Activated T-helper 2 cell treated with anti-CD3 and anti-CD28 coated beads, Interferon-gamma antibody, Interleukin-2, Interleukin-4, amounts not matched to agents 10 μg/mL and 5 μg/mL and 100 μg/mL, durations not matched to agents 14 hours and 24 hours and 36 hours (primary cell): ENCODE measurements at places on chromosomes 3 and 15. TPM values are rescaled to one million over a fixed set of nuclear protein-coding genes. Genes with fewer than 3 reads are reported as not detected.

- H3K36me3 ChIP-seq: no peaks in the 10 kb centered on the region
- peaks cover 2% of the 10 kb centered on the region for H3K4me1 ChIP-seq
- no peak overlapping the region for H3K27ac ChIP-seq
- no peak for DNase-seq
- no peak overlapping the region for H3K4me3 ChIP-seq
Observed at GRCh38 chr3:37852097-37852496, 9.6 kb upstream of the CTDSPL start.

DNA sequence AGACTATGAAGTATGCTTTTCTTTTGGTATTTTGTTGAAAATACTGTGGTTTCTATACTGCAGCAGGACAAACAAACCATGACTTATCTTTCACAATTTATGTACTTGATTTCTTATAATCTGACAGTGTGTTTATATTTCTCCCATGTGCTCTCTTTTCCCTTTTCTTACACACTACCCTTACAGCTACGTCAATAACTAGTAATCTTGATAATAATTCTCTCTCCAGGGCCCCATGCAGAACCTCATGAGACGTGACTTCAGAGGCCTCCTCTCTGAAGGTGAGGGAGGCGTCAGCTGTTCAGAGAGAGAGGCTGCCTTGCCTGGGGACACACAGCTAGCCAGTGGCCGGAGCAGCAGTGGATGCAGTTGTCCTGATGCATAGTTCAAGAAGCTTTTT is 35.9 kb downstream of the KY start:
- no peak overlapping the region for H3K4me3 ChIP-seq
- H3K27ac ChIP-seq: no peak overlapping the region
- DNase-seq: no peak

DNA sequence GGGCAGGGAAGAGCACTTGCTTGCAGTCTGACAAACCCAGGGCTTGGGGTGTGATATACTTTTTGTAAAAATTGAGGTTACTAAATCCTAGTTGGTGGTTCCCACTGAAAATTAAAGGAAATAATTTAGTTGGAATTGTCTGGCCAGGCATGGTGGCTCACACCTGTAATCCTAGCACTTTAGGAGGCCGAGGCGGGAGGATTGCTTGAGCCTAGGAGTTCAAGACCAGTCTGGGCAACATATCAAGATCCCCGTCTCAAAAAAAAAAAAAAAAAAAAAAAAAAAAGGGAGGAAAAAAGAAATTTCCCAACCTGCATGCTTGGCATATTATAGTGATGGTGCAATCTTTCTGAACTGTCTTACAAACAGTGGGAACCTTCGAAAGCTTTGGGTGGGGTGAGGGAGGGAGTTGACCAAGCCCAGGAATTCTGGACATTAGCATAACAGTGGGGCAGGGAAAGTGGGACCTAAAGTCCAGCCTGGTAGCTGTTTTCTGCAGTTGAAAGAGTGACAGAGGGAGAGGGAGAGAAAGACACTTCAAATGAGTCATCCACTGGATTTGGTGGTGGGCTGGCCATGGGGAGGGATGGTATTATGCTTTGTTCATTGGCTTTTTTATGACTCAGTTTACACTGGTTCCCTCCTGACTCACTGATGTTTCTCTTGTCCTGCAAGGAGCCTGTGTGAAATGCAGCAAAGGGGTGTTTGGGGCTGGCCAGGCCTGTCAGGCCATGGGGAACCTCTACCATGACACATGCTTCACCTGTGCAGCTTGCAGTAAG is 41.1 kb downstream of the LIMD1 start:
- peaks cover 34% of the 10 kb centered on the region for H3K36me3 ChIP-seq
- DNase-seq: no peak

DNA sequence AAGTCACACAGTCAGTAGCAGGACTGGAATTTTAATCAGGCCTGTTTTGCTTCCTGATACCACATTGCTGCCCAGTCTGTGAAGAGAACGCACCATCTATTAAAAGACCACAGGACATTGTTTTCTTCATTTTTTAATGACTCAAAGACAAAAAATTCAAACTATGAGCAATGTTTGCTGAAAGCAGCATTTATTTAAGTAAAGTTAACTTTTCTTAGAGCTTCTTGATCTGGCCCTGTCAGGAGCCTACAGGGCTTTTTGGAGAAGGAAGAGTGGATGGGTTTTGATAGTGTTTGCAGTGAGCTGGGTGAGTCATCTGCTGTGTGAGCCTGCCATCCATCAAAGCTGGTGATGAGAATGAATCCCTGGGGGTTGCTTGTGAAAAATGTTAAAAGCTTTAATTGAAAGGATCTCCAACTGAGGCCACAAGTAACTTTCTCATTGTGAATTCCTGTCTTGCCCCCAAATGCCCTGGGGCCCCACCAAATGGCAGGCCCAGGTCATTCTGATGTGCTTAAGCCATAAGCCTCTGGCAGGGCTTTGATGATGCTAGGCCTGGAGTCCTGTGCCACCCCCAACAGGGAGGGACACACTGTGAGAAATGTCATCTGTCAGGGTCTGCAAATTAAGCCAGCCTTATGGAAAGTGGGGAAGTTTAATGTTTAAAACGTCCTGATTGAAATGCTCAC is 136.2 kb upstream of the PFN2 start:
- DNase-seq: no peak
- H3K27ac ChIP-seq: no peak overlapping the region
- H3K36me3 ChIP-seq: no peaks in the 10 kb centered on the region
- peaks cover 13% of the 10 kb centered on the region for H3K27me3 ChIP-seq
- no peak overlapping the region for H3K4me3 ChIP-seq

DNA sequence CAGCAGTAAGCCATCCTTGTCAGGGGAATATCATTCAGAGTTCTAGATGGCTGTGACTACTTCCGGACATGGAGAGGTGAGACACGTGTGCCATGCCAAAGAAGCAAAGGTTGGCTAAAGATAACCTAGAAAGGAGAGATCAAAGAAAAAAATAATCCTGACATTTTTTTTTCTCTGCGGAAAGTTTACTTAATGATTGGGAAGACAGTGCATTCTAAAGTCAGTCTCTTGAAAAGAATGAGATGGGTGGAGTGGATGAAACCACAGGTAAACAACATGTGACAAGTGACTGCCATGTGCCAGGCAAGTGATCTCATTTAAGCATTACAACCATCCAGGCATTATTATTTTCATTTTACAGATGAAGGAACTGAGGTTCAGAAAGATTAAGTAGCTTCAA is 436.6 kb downstream of the SOX2 start:
- no peak overlapping the region for H3K4me3 ChIP-seq
- no peaks in the 10 kb centered on the region for H3K27me3 ChIP-seq
- DNase-seq: no peak
- no peaks in the 10 kb centered on the region for H3K36me3 ChIP-seq

DNA sequence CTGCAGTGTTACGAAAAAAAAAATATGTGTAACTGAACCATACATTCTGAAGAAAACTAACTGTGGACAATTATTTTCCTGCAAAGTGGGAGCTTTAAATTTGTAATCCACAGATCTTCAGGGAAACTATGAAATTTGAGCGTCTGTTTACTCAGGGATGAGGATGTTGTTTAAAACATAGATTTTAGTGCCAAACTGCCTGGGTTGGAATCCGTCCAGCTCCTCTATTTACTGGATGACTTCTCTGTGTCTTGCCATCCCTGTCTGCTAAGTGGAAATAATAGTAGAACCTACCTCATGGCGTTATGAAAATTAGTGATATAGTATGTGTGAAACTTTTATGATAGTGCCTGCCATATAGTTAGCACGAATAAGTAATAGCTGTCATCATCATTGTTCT is 666.5 kb downstream of the SQOR start:
- H3K27ac ChIP-seq: no peak overlapping the region
- no peaks in the 10 kb centered on the region for H3K4me1 ChIP-seq
- DNase-seq: no peak
- H3K4me3 ChIP-seq: no peak overlapping the region
- H3K36me3 ChIP-seq: no peaks in the 10 kb centered on the region
- H3K27me3 ChIP-seq: no peaks in the 10 kb centered on the region

DNA sequence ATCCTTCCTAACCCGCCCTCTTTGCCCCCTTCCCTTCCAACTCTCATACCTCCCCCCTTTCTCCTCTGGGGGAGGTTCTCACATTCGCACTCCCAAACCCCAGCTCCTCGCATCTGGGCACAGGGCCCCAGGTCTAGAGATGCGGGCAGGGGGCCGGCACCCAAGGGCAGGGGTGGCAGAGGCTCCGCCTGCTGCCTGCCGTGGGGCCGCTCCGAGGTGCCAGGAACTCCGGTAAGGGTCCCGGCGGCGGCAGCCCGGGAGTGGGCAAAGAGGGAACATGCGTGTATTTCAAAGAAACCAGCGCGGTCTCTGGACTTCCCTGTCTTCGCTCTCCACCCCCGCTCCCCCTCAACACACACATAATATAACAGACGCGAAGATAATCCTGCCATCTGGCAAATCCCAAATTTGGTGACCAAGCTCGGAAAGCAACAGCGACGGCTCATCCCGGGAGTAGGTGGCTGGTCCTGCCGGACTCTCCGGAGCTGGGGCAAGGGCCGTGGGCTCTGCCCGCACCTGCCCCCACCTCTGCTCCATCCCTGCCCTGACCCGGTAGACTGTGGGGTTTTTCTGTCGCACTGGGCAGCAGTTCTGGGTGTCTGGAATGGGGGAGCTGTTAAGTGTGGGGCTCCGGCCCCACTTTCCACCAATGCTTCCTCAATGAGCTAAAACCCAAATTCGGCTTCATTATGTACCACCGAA is 31.0 kb downstream of the NR2F2 start:
- peaks cover 19% of the 10 kb centered on the region for H3K4me1 ChIP-seq
- no peak for DNase-seq
- H3K27ac ChIP-seq: no peak overlapping the region
- H3K36me3 ChIP-seq: peaks cover 3% of the 10 kb centered on the region
- H3K27me3 ChIP-seq: peaks cover 82% of the 10 kb centered on the region
- H3K4me3 ChIP-seq: no peak overlapping the region

DNA sequence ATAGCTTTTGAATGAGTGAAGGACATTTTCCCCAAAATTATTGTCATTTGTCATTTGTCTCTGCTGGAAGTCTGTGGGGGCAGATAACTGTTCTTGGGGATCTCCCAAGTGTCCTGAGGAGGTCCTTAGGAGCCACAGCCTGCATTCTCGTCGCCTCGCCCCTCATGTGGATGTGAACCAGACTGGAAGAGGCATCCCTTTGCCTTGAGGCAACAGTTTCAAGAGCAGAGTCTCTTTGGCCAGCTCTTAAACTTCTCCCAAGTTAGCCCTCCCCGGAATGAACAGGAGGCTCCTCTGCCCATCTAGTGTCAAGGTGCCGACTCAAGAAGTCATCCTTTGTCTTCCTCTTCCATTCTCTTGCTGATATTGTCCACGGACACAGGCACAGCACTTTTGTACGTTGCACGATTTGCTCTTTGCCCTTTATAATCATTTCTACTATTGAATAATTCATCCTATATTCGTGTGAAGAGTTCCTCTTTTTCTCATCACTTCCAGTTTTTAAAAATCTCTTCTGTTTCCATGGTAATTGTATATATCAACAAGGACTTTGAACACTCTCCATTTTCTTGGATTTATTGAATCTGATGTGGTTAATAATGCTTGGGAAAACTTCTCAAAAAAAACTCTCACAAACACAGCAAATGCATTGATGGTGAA is 40.8 kb upstream of the CD47 start:
- H3K36me3 ChIP-seq: peaks cover 91% of the 10 kb centered on the region
- DNase-seq: no peak
- peak overlapping the region; percentile 17 for H3K4me3 ChIP-seq
- no peaks in the 10 kb centered on the region for H3K27me3 ChIP-seq
- peaks cover 82% of the 10 kb centered on the region for H3K4me1 ChIP-seq

- no peaks in the 10 kb centered on the region for H3K36me3 ChIP-seq
- H3K27ac ChIP-seq: no peak overlapping the region
- no peaks in the 10 kb centered on the region for H3K4me1 ChIP-seq
Observed at GRCh38 chr3:10977892-10978510, 14.5 kb upstream of the SLC6A1 start.

DNA sequence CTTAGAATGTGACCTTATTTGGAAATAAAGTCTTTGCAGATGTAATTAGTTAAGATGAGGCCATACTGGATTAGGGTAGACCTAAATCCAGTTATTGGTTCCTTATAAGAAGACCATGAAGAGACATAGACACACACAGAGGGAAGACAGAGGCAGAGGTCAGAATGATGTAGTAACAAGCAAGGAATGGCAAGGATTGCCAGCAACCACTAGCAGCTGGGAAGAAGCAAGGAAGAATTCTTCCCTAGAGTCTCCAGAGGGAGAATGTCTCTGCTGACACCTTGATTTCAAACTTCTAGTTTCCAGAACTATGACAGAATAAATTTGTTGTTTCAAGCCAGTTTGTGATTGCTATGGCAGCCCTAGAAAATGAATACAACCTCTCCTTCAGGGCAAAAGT is 116.7 kb downstream of the WDR76 start:
- no peaks in the 10 kb centered on the region for H3K36me3 ChIP-seq
- no peak overlapping the region for H3K4me3 ChIP-seq
- peaks cover 10% of the 10 kb centered on the region for H3K27me3 ChIP-seq
- H3K27ac ChIP-seq: no peak overlapping the region

DNA sequence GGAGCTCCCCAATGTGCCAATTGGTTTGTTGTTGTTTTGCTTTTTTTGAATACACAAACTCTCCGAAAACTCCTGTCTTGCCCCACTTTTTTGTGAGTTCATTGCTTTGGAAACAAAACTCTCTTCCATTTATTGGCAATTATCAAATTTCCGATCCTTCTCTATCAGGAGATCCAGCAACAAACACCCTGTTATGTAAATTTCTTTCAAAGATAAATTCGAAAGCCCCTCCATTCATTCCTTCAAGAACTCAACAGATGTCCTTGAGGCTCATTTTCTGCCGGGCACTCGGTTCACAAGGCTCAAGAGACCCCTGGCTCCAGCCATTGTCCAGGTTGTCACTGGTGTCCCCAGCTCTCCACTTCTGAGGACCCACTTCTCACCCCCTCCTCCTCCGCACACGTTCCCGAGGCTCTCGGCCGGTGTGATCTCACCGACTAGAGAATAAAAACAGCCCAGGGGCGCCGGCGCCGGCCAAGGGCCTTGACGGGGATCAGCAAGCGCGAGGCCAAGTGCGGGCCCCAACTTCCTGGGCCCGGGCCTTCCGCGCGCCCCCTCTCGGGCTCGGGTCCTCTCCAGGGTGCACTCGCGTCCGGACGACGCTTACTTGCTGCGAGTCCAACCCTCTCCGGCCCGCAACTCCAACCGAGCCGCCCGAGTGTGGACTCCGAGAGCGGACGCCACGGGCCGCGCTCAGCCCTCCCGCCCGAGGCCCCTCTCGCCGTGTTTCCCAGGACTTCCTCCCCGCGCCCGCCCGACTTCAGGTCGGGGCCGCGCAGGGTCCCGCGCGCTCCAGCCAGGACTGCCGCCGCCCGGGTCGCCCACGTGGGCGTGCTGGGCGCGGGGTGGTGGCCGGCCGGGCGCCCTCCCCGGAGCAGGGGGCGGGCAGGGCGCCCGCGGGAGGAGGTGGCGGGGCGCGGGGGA is 533 bp upstream of the SMAD3 start:
- H3K27ac ChIP-seq: peak overlapping the region; percentile 50
- H3K4me1 ChIP-seq: peaks cover 42% of the 10 kb centered on the region
- H3K36me3 ChIP-seq: peaks cover 9% of the 10 kb centered on the region
- peak overlapping the region; percentile 60 for H3K4me3 ChIP-seq
- DNase-seq: no peak

The BCL2A1 gene
- total RNA-seq: 101 and 104 TPM in 2 replicates

The STAB1 gene
- 0.07 TPM in 1 of 2 replicates, not detected in the other for total RNA-seq

The GOLGA6B gene
- not detected in 2 replicates for total RNA-seq

The SLC12A8 gene
- total RNA-seq: 1.3 and 1.4 TPM in 2 replicates

The CAMKV gene
- total RNA-seq: 0.39 and 0.46 TPM in 2 replicates

The TLR9 gene
- 0.32 and 0.50 TPM in 2 replicates for total RNA-seq

The MAGEL2 gene
- not detected in 2 replicates for total RNA-seq
